Right renal pelvis (tissue), 4 donors: ENCODE measurements at places on chromosomes 4 and X. TPM values are rescaled to one million over a fixed set of nuclear protein-coding genes. Genes with fewer than 3 reads are reported as not detected.

DNA sequence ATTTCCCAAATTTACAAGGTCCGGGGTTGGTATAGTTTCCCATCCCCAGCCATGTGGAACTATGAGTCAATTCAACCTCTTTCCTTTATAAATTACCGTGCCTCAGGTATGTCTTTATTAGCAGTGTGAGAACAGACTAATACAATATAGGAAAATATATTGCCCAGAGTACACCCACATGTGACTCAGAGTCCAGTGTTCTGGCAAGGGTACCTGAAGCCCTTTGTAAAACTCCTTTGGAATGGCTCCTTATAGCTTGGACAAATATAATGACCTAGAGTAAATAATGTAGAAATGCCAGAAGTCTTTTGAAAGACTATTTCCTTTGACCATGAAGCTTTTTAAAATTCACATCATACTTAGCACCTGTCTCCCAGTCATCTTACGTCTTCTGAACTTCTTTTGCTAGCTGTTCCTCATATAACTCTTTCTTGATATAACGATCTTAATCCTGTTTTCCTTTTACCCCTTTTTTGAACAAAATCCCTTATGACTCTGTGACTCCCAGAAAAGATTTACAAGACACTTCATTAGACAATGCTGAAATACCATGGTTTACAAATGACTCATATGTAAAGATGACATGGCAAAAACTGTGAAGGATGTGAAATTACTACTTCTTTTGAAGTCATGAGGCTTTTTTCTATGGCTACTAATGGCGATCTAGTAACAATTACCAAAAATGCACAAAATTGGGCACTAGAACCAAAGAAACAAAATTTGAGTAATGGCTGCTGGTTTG, 408.9 kb downstream of the NAP1L3 start:
- DNase-seq, result no peak

- DNase-seq, result no peak
Measured at GRCh38 chrX:74500555-74500954, 79.3 kb downstream of the SLC16A2 start.

The OTUD6A gene
- polyA plus RNA-seq, result not detected

DNA sequence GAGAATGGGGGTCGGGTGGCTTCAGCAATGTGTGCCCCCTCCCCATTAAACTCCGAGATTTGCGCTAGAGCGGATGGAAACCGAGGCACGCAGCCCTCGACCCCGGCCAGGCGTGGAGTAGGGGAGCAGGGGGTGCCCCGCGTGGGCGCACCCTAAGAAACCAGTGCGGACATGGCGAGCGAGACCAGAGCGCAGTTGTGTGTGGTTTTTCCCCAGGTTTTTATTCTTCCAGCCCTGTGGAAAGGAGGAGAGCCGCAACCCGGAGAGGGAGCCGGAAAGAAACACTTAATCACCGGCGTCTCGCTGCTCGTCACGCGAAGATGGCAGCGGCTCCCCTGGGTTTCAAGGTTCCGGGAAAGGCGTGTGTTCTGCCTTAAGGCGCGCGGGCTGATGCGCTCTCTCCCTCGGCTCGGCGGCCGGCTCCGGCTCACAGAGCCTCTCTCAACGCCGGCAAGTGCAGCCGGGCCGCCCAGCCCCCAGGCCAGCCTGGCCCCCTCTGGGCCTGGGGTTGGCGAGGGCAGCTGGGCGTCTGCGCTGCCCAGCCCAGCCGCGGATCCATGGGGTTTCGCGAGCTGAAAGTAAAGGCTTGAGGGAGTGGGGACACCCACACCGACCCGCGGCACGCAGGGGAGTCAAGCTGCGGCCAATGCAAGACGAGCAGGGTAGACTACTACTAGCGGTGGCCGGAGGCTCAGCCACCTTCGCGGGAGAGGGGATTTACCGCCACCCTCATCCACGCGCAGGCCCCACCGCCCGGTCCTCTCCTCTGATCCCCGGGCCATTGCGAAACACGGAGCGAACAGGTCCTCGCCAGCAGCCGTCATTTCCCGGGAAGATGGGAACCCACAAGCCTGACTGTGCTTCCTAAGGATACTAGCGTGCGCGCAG, 74.0 kb upstream of the BCOR start:
- no peak for DNase-seq

DNA sequence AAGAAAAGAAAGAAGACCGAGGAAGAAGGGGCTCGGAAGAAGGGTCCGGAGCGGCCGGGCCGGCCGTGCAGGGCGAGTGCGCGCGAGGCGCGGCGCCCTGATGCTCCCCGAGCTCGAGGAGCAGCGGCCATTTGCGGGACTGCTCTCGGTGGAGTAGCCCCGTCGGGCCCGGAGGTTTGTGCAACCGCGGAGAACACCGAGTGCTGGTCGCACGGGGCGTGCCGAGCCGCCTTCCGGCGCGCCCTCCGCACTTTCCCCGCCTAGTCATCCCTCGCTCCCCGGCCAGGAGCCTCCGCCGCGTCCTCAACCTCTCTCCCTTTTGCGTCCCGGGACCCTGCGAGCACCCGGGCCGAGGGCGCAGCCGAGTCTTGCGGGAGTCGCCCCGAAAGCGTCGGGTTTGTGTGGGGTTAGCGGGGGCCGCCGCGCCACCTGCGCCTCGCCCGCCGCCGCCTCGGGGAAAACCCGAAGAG, 127.4 kb downstream of the LAS1L start:
- DNase-seq, result no peak

The AKAP4 gene
- 0.14 TPM for polyA plus RNA-seq

DNA sequence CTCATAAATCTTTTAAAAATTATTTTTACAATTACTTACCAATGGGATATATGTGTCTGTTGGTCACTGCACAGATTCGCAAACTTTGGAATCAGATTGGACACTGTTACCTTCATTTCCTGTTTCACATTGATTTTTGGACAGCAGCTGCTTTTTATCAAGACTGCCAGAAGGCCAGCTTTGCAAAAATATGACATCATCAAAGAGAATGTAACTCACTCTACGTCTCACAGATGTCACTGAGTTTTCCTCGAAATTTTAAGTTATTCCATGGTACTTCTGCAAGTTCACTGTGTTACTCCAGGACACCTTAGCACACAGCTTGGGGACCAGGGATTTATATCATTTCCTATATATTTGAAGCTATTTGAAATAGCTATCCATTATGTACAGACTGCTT, 31.8 kb upstream of the MAGEB2 start:
- no peak for DNase-seq

DNA sequence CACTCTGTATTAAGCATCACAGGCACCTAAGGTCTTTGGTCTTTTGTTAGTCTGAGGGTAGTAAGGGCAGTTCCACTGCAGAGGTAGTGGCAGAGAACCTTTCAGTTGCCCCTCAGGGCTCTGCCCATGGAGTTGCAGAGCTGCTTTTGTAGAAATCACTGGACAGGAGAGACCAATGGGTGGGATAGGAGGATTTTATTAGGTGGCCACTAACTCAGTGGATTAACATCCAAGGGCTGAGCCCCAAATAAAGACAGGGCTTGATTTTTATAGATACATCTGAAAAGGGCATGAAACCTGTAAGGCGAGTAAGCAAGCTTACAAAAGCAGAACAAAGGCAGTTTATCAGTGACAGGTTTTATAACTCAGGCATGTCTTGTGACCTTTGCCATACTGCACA, 1035.4 kb downstream of the SH3BGRL start:
- no peak for DNase-seq

The IL3RA gene
- polyA plus RNA-seq, result 13.6 TPM

- no peak for DNase-seq
Measured at GRCh38 chrX:47644557-47645091, 5.7 kb downstream of the ELK1 start.

The IL9R gene
- polyA plus RNA-seq, result not detected

- no peak for DNase-seq
Measured at GRCh38 chrX:121161501-121161933, 114.1 kb downstream of the GLUD2 start.

- no peak for DNase-seq
Measured at GRCh38 chr4:20015636-20016224, 236.0 kb upstream of the SLIT2 start.

- DNase-seq, result no peak
Measured at GRCh38 chr4:608236-608635, 17.1 kb upstream of the PDE6B start.

DNA sequence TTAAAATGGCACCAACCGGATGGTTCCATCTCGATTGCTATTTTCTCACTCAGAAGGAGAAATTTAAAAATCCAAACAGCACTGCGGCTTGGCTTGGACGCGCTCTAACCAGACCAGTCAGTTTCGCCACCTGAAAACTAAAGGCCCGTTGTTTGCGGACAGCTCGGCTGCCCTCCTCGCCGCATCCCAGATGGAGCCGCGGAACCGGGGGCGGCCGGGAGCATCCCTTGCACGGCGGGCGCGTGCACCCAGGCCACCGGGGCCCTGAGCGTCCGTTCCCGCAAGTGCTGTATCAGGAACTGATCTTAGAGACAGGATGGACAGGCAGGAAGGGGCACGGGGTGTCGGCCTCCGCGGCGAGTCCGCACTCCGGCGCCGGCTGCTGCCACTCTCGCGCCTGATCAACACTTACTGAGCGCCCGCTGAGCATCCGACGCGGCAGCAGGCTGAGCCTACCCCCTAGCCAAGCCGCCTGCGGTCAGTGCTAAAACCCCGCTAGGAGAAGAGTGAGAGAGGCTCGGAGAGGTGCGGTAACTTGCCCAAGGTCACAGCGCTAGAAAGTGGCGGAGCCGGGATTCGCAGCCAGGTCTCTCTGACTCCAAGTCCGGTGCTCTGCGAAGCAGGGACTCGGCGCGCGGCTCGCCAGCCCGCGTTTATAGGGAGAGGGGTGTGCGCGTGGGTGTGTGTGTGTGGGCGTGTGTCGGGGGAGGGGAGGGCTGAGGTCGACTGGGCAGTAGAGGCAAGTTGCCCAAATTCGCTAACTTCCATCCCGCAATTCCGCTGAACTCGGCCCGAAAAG, at the start of gene CITED1:
CITED1 (minus strand) TSS at position 629 of the 799 bp plus-strand sequence. CDS start 3,045 bp downstream, outside the sequence.
- DNase-seq, result no peak

The DCAF8L2 gene
- polyA plus RNA-seq, result not detected

- DNase-seq, result no peak
Measured at GRCh38 chr4:48027653-48028052, 11.1 kb downstream of the NIPAL1 start.

DNA sequence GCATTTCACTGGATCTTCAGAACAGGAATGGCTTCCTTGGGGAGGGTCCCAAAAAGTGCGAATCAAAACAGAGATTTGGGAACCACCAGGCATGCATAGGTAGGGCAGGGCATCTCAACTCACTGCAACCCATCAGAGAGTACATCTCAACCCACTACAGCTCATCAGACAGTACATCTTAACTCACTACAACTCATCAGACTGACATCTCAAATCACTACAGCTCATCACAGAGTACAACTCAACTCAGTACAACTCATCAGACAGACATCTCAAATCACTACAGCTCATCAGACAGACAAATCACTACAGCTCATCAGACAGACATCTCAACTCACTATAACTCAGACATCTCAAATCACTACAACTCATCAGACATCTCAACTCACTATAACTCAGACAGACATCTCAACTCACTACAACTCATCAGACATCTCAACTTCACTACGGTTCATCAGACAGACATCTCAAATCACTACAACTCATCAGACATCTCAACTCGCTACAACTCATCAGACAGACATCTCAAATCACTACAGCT, 47.5 kb upstream of the CLDN34 start:
- DNase-seq, result no peak

GRCh38 chr4:93693141-93693540, 135.4 kb upstream of the ATOH1 start:
- DNase-seq, result no peak

GRCh38 chr4:37795581-37796195, 30.8 kb upstream of the PGM2 start:
- DNase-seq, result no peak

GRCh38 chr4:125787707-125788106, 473.0 kb downstream of the FAT4 start:
- DNase-seq, result no peak

DNA sequence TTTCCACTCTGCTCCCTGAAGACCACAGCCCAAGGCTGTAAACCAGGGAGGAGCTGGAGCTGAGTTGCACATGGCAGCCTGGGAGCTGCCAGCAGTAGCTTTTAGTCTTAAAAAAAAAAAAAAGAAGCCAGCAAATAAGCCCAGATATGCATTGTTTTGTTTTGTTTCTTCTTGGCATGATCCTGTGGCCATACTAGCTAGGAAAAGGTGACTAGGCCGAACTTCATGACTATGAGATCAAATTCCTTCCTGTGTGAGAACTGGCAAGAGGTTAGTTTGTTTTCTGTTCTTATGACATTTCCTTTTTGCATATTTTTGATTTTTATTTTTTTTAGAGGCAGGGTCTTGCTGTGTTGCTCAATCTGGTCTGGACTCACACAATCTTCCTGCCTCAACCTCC, 323.3 kb downstream of the DCTD start:
- DNase-seq, result no peak

The SLC2A9 gene
- polyA plus RNA-seq, result 9.2 TPM

GRCh38 chr4:3483471-3483921, 20.4 kb downstream of the DOK7 start:
- DNase-seq, result no peak

DNA sequence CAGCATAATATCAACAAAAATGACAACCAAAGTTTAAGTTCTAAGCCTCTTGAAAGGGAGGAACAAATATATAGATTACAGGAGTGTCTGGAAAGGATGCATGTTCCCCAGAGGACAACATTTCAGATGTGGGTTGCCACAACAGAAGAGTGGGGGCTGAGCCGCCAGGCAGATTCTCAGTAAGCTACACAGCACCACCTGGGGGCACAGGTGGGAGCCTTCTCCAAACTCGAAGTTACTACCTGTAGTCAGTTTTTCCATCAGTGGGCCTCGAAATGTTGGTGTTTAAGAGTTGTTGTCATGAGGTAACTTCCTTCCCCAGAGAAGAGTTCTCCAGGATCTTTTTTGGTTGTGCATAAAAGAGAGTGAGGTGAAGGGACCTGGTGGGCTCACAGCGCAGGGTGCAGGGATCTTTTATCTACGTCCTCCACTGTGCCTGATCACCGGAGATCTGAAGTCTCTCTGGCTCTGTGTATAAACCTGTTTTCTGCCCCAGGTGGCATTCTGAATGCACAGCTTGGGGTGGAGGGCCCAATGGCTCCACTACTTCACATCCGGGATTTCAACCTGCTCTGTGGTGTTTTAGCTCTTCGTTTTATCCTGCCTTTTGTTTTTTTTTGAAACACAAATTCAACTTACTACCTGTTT, 58.4 kb upstream of the STS start:
- no peak for DNase-seq

GRCh38 chrX:41055740-41056139, 29.5 kb upstream of the USP9X start:
- DNase-seq, result no peak

GRCh38 chr4:58360354-58361133, 1250.4 kb upstream of the IGFBP7 start:
- no peak for DNase-seq

The RAB33B gene
- polyA plus RNA-seq, result 14.0 TPM

DNA sequence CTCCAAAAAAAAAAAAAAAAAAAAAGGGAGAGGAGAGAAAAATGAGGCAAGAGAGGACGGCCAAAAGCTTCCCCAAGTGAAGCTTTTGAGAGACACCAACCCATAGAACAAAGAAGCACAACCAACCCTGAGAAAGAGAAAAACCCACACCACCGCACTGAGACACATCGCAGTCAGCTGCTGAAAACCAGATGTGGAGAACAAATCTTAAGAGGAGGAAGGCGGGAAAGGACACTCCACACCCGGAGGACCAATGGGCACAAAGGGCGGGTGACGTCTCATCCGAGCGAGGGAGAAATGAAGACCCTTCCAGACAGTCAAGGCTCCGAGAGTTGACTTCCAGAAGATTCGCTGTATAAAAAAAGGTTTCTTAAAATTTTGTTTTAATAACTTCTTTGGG, 112.1 kb downstream of the AFAP1 start:
- DNase-seq, result no peak
